ENCODE measurements at places on chromosomes 13 and 19. TPM values are rescaled to one million over a fixed set of nuclear protein-coding genes. Genes with fewer than 3 reads are reported as not detected.
A peak's percentile ranks its signal among the peaks of the same experiment; 100 is the strongest.

The EHD2 gene
- total RNA-seq, result 36.6 TPM

The GNG14 gene
- total RNA-seq, result not detected

The FPR2 gene
- total RNA-seq, result not detected

The IGFL3 gene
- total RNA-seq, result not detected

GRCh38 chr19:45179072-45179891 lies 698 bp downstream of the BLOC1S3 start:
- H3K27me3 ChIP-seq, result no peaks in the 10 kb centered on the region
- peak overlapping the region; percentile 51 for H3K27ac ChIP-seq
- peaks cover 39% of the 10 kb centered on the region for H3K4me1 ChIP-seq
- H3K36me3 ChIP-seq, result no peaks in the 10 kb centered on the region
- H3K4me3 ChIP-seq, result peak overlapping the region; percentile 86

DNA sequence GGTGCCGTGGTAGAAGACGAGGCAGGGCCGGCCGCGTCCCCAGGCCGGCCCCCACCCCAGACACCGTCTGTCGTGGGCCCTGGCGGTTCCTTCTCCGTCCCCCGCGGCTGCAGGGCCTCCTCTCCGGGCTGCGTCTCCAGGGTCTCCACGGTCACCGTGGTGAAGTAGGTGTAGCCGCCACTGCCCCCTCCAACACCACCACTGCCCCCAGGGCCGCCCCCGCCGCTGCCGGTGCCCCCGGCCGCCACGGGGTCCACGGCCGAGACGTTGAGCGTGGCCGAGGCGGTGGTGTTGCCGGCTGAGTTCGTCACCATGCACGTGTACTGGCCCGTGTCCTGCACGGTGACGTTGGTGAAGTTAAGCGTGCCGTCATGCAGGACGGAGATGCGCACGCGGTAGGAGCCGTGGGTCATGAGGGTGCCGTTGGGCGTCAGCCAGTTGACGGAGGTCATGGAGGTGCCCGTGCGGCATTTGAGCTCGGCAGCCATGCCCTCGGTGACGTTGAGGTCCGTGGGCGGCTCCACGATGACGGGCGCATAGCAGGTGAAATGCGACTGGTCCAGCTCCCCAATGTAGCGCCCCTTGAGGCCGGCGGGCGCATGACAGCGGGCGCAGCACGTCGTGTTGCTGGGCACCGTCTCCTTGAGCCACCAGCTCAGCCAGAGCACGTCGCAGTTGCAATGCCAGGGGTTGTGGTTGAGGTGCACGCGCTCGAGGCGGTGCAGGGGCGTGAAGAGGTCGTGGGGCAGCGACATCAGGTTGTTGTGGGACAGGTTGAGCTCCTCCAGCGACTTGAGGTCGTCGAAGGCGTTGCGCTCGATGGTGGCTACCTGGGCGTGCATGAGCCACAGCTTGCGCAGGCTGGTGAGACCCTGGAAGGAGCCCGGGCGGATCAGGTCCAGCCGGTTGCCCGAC lies 4.6 kb upstream of the ASPDH start:
- H3K36me3 ChIP-seq, result no peaks in the 10 kb centered on the region
- H3K4me1 ChIP-seq, result no peaks in the 10 kb centered on the region
- no peak for DNase-seq
- H3K27ac ChIP-seq, result no peak overlapping the region
- H3K27me3 ChIP-seq, result peaks cover 6% of the 10 kb centered on the region

- no peaks in the 10 kb centered on the region for H3K27me3 ChIP-seq
- H3K36me3 ChIP-seq, result no peaks in the 10 kb centered on the region
- H3K27ac ChIP-seq, result no peak overlapping the region
- no peak overlapping the region for H3K4me3 ChIP-seq
- no peaks in the 10 kb centered on the region for H3K4me1 ChIP-seq
Observed at GRCh38 chr13:35164324-35164932, 222.4 kb downstream of the NBEA start.

- H3K27me3 ChIP-seq, result no peaks in the 10 kb centered on the region
- DNase-seq, result no peak
- H3K4me3 ChIP-seq, result no peak overlapping the region
- H3K36me3 ChIP-seq, result no peaks in the 10 kb centered on the region
- H3K4me1 ChIP-seq, result peaks cover 2% of the 10 kb centered on the region
- H3K27ac ChIP-seq, result no peak overlapping the region
Observed at GRCh38 chr13:41702540-41702939, 245.2 kb downstream of the RGCC start.

DNA sequence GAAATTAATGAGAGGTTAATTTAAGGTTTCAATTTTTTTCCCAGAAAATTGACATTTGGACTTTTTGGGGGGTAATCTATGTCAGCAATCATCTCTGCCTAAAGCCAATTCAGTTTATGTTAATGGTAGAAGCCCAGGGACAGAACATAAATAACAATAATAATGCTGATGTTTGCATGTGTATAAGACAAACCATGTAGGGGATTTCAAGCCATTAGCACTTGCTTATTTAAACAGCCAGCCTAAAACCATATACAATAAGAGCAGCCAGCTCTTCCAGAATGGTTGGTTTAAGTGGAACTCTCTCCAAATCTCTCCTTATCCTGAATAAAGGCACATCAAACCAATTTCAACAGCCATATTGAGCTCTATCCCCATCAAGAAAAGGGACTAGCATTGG lies 7.0 kb upstream of the FOXO1 start:
- H3K4me3 ChIP-seq, result no peak overlapping the region
- H3K4me1 ChIP-seq, result peaks cover 25% of the 10 kb centered on the region
- no peak for DNase-seq

DNA sequence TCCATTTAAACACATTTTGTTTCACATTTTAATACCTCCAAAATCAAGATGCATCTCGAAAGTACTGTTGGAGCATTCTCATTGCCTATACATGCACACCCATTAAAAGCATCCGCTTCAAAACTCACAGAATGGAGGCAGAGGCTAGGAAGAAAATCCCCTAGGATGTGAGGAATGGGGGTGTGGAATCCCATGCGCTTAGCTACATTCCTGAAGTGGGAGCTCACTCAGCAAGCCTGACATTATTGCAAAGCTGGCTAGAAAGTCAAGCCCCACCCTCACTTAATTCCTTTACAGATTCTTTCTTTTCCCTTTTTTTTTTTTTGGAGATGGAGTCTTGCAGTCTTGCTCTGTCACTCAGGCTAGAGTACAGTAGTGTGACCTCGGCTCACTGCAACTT lies 4.6 kb upstream of the FAM32A start:
- H3K36me3 ChIP-seq, result no peaks in the 10 kb centered on the region
- DNase-seq, result peak; percentile 83
- H3K4me1 ChIP-seq, result peaks cover 23% of the 10 kb centered on the region
- H3K27ac ChIP-seq, result peak overlapping the region; percentile 61

DNA sequence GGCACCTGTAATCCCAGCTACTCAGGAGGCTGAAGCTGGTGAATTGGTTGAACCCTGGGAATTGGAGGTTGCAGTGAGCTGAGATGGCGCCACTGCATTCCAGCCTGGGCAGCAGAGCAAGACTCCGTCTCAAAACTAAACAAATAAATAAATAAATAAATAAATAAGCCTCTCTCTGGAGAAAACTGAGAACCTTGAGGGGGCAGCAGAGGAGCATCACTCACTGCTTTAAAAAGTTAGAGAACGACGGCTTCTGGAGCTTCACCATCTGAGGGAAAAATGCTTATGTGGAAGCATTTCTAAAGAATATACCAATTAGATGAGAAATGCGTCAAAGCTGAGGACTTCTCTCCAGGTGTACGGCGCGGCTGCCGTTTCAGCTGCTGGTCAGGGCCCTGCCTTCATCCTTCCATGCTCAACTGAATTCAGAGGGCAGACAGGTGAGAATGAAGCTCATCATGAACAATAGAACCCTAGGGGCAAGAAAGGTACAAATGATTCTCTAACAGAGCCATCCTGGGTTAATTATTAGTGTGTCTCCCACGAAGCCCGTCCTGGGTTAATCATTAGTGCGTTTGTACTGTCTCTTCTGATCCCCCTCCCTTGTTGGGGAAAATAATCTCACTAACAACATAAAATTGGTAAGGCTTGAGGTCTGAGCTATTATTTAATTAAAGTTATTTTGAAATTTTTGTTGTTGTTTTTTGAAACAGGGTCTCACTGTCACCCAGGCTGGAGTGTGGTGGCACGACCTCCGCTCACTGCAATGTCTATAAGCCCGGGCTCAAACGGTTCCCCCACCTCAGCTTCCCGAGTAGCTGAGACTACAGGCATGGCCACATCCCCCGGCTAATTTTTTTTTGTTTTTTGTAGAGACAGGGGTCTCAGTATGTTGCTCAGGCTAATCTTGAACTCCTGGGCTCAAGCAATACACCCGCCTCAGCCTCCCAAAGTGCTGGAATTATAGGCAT lies 80.1 kb downstream of the IPO5 start:
- H3K36me3 ChIP-seq, result no peaks in the 10 kb centered on the region
- DNase-seq, result peak; percentile 36
- H3K27me3 ChIP-seq, result no peaks in the 10 kb centered on the region
- H3K4me1 ChIP-seq, result no peaks in the 10 kb centered on the region

DNA sequence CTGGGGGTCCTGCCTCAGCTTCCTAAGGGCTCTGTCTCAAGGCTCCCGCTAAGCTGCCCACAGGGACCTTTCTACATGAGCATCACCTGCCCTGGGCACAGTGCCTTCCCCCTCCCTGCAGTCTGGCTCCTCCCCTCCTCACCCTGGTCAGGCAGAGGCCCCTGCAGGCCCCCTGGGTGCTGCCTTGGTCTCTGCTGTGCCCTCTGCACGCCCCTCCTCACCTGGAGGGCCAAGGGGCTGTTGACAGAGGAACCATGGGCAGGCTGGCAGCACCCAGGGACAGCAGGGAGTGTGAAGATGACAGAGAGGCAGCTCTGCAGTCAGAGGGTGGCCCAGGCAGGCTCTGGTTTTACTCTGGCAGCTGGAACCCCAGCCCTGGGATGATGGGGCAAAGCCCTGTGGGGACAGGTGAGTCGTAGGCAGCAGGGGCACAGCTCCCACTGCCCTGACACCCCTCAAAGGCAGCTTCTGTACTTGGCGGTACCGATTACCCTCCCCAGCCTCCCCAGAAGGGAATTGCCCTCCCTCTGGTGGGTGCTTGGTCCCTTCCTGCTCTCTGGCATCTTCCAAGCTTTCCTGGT lies 43.1 kb downstream of the SUGP2 start:
- no peak overlapping the region for H3K27ac ChIP-seq
- H3K4me3 ChIP-seq, result no peak overlapping the region
- DNase-seq, result no peak
- no peaks in the 10 kb centered on the region for H3K4me1 ChIP-seq

- H3K27ac ChIP-seq, result no peak overlapping the region
- H3K36me3 ChIP-seq, result no peaks in the 10 kb centered on the region
- H3K27me3 ChIP-seq, result no peaks in the 10 kb centered on the region
- H3K4me1 ChIP-seq, result no peaks in the 10 kb centered on the region
Observed at GRCh38 chr13:21528616-21529015, 69.5 kb upstream of the ZDHHC20 start.

DNA sequence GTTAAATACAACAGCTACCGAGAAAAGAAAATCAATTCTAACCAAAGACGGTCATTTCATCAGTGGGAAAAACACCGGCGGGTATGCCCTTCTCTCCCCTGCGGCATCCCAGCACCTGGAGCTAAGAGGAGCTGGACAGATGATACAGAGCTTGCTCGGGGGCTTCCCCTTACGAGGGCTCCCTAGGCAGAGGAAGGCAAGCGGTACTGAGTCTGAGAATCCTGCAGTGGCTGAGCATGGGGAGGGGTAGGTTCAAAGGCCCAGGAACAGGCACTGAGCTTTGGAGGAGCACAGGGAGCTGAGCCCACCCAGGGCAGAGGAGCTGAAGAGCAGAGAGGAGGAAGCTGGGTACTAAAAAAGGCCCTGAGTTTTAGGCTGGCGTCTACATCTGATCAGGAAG lies 12.7 kb downstream of the STK24 start:
- no peaks in the 10 kb centered on the region for H3K27me3 ChIP-seq
- no peak for DNase-seq
- H3K4me3 ChIP-seq, result no peak overlapping the region
- H3K36me3 ChIP-seq, result peaks cover 21% of the 10 kb centered on the region
- no peak overlapping the region for H3K27ac ChIP-seq
- H3K4me1 ChIP-seq, result peaks cover 25% of the 10 kb centered on the region

DNA sequence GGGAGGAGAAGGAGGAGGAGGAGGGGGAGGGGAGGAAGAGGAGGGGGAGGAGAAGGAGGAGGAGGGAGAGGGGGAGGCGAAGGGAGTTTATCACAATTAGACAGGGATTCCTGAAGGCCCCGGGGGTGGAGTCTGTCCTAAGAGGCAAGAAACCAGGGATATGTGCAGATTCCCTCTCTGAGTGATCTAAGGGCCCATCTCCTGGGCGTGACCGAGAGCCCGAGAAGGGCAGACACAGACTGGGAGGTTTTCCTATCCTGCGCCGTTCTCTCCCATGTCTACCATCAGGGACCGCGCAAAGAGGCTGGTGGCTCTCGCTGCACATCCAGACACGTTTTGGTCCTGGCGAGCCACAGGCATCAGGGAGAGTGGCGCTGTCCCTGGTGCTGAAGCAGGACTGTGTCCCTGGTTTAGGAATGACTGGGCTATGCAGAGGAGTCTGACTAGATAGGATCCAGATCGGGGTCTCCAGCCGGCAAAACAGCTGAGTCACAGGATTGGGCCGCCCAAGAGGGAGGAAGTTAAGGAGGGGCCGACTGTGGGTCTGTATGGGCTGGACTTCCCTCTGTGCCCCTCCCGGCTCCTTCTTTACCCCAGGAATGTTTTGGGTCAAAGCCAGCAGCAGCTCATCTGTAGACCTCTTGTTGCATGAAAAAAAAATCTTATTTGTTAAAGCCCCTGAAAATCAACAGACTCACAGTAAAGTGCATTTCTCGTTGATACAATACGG lies 17.9 kb upstream of the ZNF175 start:
- no peaks in the 10 kb centered on the region for H3K36me3 ChIP-seq
- DNase-seq, result peak; percentile 63
- no peaks in the 10 kb centered on the region for H3K4me1 ChIP-seq
- no peak overlapping the region for H3K4me3 ChIP-seq
- H3K27ac ChIP-seq, result no peak overlapping the region

- H3K36me3 ChIP-seq, result no peaks in the 10 kb centered on the region
- no peak overlapping the region for H3K27ac ChIP-seq
- H3K27me3 ChIP-seq, result no peaks in the 10 kb centered on the region
Observed at GRCh38 chr13:73997964-73998363, 136.2 kb downstream of the KLF12 start.

DNA sequence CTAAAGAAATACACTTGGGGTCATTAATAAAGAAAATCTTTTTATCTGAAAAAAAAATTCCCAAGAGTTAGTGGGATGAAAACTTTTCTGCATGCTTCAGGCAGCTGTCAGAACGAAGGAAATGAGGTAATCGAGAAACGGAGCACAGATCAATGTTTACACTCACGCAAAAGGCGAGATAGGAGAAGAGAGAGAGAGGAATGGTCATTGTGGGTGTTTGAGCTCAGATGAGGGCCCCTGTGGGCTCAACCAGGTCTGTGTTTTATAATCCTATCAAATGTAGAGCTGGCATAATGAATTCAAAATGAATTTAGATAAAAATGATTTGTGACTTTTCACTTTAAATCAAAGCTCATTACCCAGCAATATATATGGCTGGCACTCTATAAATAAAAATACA lies 6.3 kb upstream of the RXFP2 start:
- H3K27me3 ChIP-seq, result 0 out of 2 replicates have a peak, but pooled peaks cover 6% of the 10 kb centered on the region
- DNase-seq, result no peak
- no peak overlapping the region for H3K27ac ChIP-seq
- H3K4me3 ChIP-seq, result no peak overlapping the region

GRCh38 chr19:58392945-58393724 lies 2.3 kb upstream of the RNF225 start:
- H3K27ac ChIP-seq, result no peak overlapping the region
- H3K36me3 ChIP-seq, result no peaks in the 10 kb centered on the region
- no peaks in the 10 kb centered on the region for H3K27me3 ChIP-seq

GRCh38 chr13:68748038-68748437 lies 1359.6 kb upstream of the ATXN8OS start:
- no peak overlapping the region for H3K27ac ChIP-seq
- H3K27me3 ChIP-seq, result no peaks in the 10 kb centered on the region
- H3K4me3 ChIP-seq, result no peak overlapping the region
- no peak for DNase-seq

GRCh38 chr13:43448605-43449336 lies 338.0 kb downstream of the ENOX1 start:
- H3K27me3 ChIP-seq, result no peaks in the 10 kb centered on the region
- H3K4me1 ChIP-seq, result no peaks in the 10 kb centered on the region
- H3K36me3 ChIP-seq, result no peaks in the 10 kb centered on the region
- no peak overlapping the region for H3K4me3 ChIP-seq
